ENCODE measurements at places on chromosomes 4 and X.

DNA sequence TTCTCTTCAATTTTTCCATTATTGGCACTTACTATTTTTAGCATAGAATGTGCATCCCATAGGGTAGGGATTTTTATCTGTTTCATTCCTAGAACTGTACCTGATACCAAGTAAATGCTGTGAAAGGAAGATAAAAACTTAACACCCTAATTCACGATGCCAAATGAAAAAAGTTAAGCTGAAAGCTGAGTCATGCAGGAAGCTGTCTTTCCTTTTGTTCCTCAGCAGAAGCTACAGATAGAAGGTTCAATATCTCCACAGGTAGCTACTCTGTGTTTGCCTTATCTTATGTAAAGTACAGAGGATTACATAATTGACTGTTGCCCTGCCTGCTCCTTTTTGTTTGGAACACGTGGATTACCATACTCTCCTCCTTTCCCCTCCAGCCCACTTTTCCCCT, 77.0 kb downstream of the LRP2BP start:
- no peak for DNase-seq

DNA sequence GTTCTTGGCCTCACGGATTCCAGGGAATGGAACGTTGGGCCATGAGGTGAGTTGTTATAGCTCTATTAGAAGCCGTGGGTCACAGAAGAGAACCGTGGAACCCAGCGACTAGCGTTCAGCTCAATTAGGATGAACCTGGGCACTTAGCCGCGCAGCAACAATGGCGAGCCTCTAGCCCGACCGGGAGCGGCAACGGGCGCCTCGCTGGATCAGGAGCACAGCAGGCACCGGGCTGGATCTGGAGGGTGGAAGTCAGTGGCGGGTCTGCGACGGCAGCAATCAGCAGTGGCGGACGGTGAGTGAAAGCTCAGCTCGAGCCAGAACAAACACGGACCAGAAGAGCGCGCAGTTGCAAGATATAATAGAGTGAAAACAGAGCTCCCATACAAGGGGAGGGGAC, 34.2 kb downstream of the AGA start:
- no peak for DNase-seq

DNA sequence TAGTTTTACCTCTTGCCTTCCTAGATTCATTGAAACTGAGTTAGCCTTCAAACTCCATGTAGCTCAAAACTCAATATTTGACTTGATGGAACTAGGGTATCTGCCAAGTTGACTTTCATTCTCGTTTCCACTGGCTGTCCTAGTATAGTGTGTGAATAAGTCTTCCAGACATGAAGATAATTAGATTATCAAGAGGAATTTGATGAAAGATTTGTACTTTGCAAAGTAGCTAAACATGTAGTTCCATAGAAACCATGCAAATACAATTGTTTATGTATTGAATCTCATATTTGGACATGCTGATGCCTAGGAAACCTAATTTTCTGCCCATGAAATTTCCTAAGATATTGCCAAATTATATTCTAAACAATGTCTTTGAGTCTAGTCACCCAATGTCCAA, 297.5 kb downstream of the ARHGAP24 start:
- no peak for DNase-seq

DNA sequence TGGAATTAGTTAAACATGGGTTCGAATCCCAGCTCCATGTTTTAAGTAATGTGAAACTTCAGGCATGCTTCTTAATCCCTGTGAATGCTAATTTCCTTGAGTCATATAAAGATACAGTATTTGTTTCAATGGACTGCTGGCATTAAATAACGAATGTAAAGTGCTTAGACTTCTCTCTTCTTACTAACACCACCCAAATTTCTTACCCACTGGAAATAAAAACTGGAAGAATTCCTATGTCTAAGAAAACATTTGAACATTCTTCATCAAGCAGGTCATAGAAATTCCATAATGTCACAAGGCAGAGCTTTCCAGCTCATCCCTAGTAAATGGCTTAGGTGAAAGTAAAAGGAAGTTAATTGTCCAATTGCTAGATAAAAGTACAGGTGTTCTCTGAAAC, 172.5 kb downstream of the ANK2 start:
- peak; percentile 9 for DNase-seq

- no peak for DNase-seq
Observed at GRCh38 chrX:93264261-93265002, 408.9 kb downstream of the NAP1L3 start.

- no peak for DNase-seq
Observed at GRCh38 chrX:138788771-138789170, 77.3 kb upstream of the FGF13 start.

DNA sequence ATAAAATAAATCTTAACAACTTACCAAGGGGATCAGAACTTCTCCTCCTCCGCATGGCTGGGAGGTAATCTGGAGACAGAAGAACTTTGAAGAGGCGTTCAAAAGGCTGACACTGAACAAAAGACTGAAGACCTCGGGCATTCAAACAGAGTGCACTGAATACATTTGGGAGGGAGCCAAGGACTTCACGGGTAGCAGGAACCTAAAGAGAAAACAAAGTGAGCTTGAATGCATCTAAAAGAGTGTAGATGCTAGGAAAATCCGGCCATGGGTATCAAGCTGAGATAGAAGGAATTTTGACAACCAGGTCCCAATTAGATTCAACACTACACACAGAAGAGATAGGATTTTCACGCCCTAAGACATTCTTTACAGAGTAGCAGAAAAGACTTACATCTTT, 69.6 kb downstream of the HUWE1 start:
- DNase-seq, result no peak

- DNase-seq, result no peak
Observed at GRCh38 chrX:35858906-35859305, 60.6 kb upstream of the CFAP47 start.

DNA sequence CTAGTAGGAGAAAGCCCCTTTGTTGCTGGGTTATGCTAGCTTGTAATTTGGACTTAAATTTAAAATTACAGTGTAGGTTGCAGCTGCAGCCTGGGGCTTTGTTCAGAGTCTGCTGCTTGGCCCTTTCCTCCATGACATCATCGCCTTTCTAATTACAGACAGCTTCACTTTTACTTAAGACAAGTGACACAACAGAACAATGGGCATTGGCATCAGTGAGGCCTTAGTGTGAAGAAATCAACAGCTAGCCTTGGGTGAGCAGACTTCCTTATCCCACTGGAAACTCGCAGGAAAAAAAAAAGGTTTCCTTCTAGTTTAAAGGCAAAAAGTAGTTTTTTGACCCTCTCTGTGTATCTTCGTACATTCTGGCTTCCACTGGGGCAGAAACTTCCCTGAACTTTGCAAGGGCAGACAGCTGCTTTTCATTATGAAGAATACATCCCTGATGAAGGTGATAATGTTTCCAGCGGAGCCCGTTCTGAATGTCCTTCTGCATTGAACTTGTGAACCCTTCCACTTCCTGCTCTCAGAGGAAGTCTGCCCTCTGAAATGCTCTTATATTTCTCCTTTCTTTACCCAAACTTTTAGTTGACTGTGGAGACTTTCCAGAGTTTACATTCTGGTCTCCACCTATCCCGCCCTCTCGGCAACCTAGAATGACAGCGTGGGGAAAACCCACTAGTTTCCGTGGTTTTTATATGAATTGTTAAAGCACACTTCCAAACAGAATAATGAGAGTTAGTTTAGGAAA, 123.2 kb upstream of the FAM9C start:
- DNase-seq, result no peak

GRCh38 chr4:4888695-4889094, 29.2 kb downstream of the MSX1 start:
- DNase-seq, result no peak

- peak; percentile 51 for DNase-seq
Observed at GRCh38 chr4:54495091-54495490, 162.7 kb upstream of the KIT start.

GRCh38 chr4:8199594-8200301, 658 bp downstream of the SH3TC1 start:
- DNase-seq, result no peak

DNA sequence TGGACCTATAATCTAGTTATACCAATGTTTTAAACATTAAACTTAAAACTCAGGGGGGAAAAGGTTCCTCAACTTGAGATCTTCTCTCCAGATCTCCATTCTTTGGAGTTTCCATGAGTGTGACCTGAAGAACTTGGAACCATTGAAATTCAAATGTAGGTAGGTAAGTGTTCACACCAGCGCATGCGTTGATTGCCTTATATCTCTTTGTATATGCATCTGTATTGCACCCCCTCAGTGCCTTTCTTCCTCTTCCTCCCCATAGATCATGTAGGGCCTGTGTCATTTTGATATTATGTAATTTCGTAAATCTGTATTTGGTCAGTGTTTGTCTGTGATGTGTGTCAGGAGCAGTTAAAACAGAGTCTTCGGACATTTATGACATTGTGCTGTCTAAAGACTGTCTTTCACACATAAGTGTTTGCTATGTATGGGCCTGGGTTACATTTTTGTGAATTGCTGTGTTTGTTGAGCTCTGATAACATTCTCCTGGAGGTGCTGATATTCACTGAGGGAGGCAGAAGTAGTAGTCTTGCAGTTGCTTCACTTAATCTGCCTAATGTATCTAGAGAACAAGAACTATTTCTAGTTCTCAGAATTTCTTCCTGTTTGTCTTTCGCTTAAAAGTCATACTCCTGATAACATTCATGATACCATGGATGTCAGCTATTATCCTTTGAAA, 126.3 kb downstream of the RAP1GDS1 start:
- no peak for DNase-seq

GRCh38 chrX:21374994-21375707, 933 bp downstream of the CNKSR2 start:
- no peak for DNase-seq

DNA sequence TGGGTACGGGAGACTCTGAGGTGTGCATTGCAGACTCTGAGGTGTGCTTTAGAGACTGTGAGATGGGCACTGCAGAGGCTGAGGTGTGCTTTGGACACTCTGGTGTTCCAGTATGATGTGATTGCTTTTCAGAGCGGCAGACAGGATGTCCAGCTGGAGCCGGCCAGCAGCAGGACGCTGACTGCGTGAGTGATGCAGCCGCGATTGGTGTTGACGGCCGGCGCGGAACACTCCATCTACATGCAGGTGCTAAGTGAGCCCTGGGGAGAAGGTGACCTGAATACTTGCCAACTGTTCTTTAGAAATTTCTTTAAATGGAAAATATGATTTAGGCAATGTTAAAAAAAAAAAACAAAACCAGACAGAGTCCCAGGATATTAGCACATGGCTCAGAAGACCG, 103.1 kb upstream of the PPP2R3B start:
- no peak for DNase-seq

DNA sequence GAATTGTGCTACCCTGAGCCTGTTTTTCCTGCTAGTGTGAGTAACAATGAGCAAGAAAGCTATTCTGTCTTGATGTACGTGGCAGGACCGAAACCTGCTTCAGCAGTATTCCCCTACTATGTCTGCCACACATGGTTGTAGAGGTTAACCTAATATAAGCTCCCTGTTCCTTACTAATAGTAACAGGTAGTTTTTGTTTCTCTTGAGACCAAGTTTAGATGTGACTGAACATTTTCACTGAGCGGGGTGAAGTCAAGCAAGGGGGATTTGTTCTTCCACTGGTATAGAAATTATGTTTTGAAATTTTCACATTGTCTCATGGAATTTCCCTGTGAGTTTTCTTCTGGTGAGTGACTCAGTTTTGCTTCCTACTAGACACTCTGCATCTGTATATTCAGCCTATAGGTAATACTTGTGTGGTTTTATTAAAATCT, 37.3 kb downstream of the RRAGB start:
- DNase-seq, result no peak

- no peak for DNase-seq
Observed at GRCh38 chr4:151951671-151952050, 190.9 kb upstream of the GATB start.

DNA sequence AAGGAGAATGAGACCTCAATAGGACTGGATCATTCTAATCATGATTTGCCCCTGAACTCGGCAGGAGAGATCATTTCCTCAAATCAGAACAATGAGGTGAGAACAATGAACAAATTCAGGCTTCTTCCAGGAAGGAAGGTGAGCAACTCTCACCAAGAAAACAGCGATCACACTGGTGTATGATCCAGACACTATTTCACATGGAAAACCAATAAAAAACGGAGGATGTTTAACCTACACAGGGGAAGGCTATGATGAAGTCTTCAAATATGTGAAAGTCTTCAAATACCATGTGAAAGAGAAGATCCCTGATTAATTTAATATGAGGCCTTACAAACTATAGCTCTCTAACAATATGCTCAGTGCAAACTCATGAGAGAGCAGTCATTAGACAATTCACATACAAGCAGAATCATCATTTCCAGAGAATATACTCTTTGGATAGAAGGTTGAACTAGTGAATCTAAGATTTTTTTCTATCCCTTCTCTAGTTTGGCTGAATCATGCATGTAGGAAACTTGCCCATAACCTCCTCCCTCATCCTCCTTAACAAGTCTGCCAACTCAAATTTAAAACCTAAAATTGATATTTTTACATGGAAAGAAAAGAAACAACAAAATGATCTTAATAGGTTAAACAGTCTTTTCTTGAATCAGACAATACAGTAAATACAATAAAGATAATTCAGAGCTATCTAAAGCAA, 122.5 kb downstream of the ADAMTS3 start:
- no peak for DNase-seq

DNA sequence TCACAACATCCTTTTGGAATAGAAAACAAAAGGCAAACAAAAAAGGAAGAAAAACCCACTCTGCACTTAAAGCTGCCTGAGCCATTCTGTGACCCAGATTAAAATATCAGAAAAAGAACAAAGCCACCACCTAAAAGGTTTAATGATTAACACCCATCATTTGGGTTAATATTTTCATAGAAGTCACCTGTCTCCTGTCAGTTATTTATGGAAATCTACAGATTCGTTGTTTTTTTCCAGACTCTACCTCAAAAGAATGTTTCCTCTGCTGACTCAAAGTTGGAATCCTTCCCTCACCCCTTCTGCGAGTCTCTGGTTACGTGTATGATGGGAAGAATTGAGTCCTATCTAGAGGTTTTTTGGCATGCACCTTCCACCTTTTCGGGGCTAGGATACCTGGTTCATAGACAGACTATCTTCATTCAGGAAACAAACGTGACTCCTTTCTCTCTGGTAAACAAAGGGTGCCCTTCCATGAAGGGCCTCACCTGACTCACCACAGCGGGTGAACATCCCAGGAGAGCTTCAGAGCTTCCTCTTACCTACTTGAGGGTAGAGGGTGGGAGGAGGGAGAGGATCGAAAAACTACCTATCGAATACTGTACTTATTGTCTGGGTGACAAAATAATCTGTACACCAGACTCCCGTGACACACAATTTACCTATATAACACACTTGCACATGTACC, 19.6 kb upstream of the CA5B start:
- no peak for DNase-seq

DNA sequence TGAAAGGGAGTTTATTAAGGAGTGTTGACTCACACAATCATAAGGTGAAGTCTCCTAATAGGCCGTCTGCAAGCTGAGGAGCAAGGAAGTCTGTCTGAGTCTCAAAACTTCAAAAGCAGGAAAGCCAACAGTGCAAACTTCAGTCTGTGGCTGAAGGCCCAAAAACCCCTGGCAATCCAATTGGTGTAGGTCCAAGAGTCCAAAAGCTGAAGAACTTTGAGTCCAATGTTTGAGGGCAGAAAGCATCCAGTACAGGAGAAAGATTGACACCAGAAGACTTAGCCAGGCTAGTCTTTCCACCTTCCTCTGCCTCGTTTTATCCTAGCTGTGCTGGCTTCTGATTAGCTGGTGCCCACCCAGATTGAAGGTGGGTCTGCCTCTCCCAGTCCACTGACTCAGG, 535.2 kb downstream of the ARAP2 start:
- no peak for DNase-seq

GRCh38 chr4:20805716-20806115, 105.5 kb downstream of the PACRGL start:
- DNase-seq, result no peak
